Right ventricle myocardium superior (tissue), 1 donor: ENCODE measurements at places on chromosomes 6 and 20. TPM values are rescaled to one million over a fixed set of nuclear protein-coding genes. Genes with fewer than 3 reads are reported as not detected.

CEP57L1 gene
- total RNA-seq, result 6.3 TPM

SLC17A5 gene
- 4.1 TPM for total RNA-seq

IP6K3 gene
- 44.2 TPM for total RNA-seq

POFUT1 gene
- 24.9 TPM for total RNA-seq

HIVEP1 gene
- 12.0 TPM for total RNA-seq

PHACTR1 gene
- 114 TPM for total RNA-seq

ZNF451 gene
- 17.2 TPM for total RNA-seq

TAGAP gene
- total RNA-seq, result 1.1 TPM

ZC3H12D gene
- total RNA-seq, result 0.51 TPM

NEDD9 gene
- total RNA-seq, result 23.7 TPM

GRCh38 chr6:42889815-42890214 is 10.4 kb downstream of the RPL7L1 start:
- no peak for DNase-seq

DNA sequence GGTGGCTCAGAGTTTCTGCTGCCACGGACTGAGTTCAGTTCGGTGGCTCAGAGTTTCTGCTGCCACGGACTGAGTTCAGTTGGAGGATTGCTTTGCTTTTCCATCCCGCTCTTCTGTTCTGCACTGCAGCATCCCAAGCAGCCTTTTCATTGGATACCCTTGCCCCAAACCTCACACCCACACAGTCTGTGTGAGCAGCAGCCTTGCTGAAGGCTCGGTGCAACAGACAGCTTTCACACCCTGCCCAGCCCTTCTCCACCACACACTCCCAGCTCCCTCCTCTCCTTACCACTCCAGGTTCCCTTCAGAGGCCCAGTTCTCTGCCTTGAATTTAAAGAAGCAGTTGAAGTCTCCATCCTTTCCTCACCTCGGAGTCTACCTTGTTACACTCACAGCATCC is 52.5 kb upstream of the CHD6 start:
- DNase-seq, result no peak

DNA sequence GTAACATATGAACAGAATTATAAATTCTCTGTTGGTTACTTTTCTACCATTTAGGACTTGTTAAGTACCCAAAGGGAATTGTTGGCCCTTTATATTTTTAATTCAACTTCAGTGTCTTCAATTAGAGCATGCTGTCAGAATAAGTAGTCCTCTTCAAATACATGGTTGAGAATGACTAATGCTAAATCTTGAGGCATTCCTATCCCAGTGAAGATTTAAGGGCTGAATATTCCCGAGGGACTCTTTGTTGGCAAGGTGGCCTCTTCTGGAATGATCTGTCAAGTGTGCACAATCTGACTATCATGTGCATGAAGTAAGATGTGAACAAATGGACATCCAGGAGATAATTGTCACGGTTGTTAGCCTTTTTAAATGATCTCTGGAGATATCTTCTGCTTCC is 421.7 kb downstream of the BMP2 start:
- no peak for DNase-seq

- DNase-seq, result no peak
These were observed 199.0 kb upstream of the KCNG1 start for GRCh38 chr20:51221791-51222408.

- no peak for DNase-seq
These were observed 4.3 kb downstream of the ARFRP1 start for GRCh38 chr20:63703471-63703975.

DNA sequence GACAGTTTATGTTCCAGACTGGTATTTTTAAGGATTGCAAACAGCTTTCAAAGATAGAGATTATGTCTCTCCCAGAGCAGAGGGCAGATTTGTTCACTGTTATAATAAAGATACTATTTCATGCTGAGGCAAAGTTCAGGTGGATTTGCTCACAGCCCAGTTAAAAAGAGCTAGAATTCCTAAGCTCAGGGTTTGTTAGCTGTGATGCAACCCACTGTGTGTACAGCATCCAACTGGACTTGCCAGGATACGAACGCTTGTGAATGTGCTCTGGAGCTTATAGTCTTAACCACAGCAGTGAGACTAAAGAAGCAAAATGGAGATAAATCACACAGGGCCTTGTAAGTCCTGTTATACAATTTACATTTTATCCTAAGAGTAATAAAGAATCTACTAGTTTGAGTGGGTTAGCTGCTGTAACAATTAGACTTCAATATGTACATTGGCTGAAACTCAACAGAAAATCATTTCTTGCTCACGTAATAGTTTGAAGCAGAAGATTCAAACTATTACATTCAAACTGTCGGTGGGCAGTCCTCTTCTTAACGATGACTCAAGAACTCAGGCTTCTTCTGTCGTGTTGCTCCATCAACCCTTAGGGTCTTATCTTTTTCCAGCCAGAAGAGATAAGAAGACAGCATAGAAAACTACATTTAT is 204.0 kb upstream of the PLN start:
- DNase-seq, result no peak

- DNase-seq, result no peak
These were observed 52.0 kb upstream of the FANCE start for GRCh38 chr6:35400111-35400510.

DNA sequence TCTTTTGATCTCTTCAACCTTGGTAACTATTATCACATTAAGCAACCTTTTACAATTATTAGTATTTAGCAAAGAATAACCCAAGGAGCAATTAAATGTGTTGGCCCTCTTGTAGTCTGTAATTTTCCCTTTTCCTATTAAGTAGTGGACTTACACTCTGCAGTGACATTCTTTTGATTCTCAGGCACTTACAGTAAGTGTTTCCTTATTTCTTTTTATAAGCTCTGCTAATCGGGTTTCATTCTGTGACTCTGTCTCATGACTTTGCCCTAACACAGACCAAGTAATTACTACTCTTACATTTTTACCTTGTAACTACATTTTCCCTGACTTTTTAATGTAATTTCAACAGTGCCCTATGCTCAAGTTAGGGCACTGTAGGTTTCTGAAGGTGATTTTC is 104.0 kb upstream of the EPHA7 start:
- DNase-seq, result no peak

DNA sequence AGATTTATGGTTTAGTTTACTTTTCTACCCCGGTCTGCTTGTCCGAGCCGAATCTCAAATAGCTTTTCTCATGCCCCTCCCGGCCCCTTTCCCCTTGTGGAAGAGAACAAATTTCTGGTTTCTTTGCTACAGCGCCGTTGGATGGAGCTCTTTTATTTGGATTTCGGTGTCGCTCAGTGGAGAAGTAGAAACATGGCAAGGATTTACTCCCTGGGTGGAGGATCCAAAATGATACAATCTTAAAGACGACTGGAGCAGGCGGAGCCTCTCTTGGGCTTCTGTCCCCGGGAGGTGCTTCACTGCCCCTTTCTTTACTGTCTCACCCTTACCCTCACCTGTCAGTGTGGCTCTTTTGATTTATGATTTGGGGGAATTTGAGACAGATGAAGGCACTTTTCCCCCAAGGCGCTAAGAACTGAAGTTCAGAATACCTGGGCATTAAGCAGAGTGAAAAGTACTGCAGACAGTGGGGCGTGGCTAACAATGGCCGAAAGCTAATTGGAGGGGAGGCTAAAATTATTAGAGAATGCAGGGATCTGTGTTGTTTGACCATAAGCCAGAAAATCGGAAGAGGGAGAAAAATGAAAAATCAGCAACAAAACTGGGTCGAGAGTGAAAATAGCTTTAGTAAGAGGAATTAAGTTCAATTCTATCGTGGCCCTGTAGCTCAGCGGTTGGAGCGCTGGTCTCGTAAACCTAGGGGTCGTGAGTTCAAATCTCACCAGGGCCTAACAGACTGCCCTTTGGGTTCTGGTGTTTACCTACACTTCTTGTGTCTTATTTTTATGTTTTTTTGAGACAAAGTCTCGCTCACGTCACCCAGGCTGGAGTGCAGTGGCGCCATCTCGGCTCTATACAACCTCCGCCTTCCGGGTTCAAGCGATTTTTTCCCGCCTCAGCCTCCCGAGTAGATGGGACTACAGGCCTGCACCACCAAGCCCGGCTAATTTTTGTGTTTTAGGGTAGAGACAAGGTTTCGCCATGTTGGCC is 145.1 kb upstream of the ZNF184 start:
- DNase-seq, result no peak

DNA sequence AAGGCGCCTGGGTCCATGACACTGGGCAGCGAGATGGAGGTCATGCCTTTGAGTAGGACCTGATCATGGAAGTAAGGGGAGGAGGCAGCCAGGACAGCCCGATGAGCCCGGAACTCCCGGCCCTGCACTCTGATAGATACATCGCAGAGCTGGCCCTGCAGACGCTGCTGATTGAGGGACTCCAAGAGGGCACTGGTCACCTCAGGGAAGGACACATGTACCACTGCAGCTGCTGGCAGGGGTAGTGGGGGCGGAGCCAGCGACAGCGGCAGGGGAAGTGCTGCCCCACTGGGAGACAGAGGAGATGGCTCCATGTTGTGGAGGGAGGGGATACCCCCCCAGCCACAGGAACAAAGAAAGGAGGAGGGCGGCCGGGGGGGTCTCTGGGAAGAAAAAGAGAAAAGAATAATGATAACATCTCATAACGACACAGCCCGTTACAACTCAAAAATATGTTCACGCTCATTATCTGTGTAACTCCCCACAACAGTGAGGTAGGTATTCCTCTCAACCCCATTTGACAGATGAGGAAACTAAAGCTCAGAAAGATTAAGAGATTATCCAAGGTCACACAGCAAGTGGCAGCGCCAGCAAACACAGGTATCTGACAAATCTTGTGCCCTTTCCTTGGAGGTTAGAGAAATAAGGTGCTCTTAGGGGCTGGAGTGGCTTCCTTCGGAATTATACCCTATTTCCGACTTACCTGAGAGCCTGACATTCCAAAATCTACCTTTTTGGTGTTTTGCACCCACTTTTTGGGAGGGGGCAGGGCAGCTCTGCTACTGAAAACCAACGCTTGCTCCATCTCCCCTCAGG is 733 bp downstream of the ZBTB22 start:
- peak; percentile 65 for DNase-seq

- DNase-seq, result peak; percentile 47
These were observed 3.2 kb downstream of the MARCKS start for GRCh38 chr6:113860181-113860955.

DNA sequence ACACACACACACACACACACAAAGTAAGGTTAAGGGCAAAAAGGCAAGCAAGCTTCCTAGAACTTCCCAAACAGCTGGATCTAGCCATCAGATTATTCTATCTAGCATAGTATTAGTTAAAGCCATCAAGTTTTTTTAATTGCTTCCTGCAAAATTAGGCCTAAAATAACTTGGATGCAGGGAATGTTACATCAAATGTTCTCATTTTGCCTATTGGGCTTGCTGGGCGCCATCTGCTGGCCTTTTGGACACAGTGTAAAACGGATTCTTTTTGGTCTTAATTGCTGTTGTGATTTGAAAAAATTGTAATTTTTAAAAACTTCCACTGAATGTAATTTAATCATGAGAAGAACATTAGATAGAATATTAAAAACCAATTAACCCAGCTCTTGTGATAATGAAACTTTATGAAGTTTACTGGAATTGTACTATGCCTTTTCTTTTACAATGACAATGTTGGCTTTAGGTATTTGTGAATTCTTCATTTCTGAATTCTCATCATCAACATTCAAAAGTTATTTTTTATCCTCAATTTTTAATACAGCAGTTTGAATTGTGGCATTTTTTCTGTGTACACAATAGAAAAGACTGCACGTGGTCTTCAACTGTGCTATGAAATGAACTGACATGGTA is 6.8 kb downstream of the MKKS start:
- peak; percentile 68 for DNase-seq

DNA sequence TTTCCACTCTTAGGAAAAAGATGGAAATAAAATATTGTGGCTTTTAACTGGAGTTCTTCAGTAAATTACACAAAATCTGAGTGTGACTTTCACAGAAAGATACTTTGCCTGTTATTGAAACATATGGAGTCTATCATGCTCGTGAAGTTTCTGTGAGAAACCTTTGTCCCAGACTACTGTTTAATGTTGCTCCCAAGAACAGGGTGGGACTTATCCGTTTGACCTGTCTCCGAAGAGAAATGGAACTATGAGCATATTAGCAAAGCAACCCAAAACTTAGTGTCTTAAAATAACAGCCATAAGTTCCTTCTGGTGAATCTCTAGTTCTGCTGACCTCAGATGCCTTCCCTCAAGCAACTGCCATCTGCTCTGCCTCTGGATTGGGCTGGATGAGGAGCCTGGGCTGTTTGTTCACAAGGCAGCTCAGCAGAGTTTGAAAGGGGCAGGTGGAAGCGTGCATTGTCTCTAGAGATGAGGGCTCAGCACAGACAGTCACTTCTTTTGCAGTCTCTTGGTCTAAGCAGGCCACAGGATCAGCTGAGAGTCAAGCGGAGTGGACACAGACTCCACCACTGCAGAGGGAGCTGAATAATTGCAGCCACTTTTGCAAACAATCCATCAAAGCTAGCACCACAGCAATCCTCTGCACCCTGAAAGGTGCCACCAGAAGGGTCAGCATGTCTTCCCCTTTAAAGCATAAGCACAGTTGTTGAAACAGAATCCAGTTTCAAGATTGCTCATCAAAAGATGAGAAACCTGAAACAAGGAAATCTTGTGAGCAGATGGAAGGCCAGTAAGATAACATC is 52.8 kb downstream of the MYB start:
- DNase-seq, result no peak

DNA sequence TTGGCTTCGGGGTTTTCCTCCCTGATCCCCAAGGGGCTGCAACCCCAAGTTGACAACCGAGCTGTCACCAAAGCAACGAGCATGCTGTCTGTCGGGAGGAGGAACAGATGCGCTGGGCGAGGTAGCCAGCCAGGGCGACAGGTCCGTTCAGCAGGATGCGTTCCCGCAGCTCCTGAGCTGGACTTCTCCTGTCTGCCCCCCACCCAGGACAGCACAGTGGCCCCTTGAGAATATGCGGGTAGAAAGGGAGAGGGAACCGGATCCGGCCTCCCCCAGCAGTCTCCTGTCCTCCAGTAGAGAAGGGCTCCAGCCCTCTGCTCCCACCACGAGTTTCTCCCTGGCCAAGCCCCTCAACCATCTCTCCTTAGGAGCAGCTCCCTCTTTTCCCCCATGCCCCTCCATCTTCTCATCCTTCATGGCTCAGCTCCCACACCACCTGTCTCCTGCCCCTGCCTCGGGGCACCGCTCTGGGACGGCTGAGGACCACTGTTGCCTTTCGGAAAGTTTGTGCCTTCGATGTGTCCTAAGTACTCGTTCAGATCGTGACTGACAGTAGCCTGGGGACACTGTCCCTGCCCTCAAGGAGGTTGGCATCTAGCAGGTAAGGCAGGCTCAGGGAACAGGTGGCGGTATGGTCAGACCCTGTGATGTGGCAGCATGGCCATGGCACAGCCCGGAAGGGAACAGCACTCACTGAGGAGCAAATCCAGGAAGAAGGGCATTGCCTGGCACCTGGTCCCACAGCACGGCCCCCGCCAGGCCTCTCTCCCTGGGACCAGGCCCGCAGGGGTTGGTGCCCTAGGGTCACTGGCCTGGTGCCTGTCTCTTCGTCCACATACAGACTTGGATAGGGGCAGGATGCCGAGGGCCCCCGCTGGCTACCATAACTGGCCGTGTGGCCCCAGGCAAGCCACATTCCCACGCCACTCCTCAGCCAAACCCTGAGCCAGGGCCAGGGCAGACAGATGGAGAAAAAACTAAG is 96.3 kb downstream of the ASXL1 start:
- no peak for DNase-seq

DNA sequence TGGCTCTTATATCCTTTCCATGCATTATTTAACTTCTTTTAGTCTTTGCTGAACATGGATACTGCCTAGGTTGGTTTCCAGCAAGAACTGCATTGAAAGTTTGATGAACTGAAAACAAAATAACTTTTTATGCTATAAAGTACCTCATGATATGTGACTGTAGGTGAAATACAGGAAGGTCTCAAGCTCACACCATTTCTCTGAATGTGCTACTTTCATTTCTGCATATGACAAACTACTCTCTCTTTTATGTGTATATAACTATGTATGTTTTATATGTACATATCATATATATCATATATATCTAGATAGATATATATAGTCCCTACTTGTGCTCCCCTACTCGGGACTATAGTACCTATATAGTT is 65.9 kb downstream of the AIG1 start:
- DNase-seq, result no peak
